ENCODE measurements at places on chromosomes 16 and 17.

- no peak for DNase-seq
Measured at GRCh38 chr16:1731603-1732002, 25.6 kb downstream of the MAPK8IP3 start.

DNA sequence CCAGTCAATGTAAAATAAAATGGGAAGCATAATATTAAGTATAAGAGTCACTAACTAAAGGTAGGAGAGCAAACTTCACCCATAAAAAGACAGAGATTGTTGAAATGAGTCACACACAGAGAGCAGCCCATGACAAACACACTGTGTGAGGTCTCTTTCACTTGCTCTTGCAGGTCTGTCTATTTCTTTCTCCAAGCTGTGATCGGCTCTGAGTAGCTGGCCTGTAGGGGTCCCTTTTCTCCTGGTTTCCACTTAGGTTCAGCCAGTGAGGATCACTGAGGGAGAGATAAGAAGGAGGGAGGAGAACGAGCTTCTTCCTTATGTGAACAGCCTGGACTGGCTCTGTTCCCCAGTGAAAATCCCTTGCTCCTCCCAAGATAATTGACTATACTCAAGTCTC, 133.7 kb upstream of the HS3ST3A1 start:
- DNase-seq, result no peak

GRCh38 chr17:75899353-75899752, 2.6 kb upstream of the TRIM65 start:
- no peak for DNase-seq

GRCh38 chr16:30992276-30992780, 7.3 kb downstream of the HSD3B7 start:
- no peak for DNase-seq

- no peak for DNase-seq
Measured at GRCh38 chr17:64148699-64149098, 18.8 kb upstream of the ERN1 start.

GRCh38 chr17:76379275-76379641, 5.2 kb upstream of the SPHK1 start:
- DNase-seq, result no peak

DNA sequence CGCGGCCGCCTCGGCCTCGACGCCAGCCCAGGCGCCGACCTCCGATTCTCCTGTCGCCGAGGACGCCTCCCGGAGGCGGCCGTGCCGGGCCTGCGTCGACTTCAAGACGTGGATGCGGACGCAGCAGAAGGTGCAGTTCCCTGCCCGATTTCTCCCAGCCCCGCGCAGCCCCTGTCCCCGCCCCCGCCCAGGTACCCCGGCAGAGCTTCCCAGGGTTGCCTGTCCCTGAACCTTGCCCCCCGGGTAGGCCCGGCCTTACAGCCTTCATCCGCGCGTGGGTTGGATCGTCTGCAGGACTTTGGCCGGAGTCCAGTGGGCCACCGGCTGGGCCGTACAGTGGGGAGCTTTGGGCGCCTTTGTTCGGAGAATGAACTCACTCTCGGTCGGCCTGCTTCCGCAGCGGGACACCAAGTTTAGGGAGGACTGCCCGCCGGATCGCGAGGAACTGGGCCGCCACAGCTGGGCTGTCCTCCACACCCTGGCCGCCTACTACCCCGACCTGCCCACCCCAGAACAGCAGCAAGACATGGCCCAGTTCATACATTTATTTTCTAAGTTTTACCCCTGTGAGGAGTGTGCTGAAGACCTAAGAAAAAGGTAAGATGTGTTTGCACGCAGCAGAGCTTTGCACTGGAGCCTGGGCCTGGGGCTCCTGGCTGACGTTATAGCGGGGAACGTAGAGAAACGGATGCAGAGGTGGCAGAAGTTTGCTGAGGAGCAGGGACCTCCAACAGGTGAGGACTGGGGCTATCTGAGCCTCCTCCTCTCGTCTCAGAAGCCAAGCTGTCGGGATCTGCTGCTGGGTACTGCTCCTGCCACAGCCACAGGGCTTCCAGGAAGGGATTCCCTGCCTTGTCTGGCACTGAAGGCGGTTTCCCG, 593 bp downstream of the GFER start:
- no peak for DNase-seq

DNA sequence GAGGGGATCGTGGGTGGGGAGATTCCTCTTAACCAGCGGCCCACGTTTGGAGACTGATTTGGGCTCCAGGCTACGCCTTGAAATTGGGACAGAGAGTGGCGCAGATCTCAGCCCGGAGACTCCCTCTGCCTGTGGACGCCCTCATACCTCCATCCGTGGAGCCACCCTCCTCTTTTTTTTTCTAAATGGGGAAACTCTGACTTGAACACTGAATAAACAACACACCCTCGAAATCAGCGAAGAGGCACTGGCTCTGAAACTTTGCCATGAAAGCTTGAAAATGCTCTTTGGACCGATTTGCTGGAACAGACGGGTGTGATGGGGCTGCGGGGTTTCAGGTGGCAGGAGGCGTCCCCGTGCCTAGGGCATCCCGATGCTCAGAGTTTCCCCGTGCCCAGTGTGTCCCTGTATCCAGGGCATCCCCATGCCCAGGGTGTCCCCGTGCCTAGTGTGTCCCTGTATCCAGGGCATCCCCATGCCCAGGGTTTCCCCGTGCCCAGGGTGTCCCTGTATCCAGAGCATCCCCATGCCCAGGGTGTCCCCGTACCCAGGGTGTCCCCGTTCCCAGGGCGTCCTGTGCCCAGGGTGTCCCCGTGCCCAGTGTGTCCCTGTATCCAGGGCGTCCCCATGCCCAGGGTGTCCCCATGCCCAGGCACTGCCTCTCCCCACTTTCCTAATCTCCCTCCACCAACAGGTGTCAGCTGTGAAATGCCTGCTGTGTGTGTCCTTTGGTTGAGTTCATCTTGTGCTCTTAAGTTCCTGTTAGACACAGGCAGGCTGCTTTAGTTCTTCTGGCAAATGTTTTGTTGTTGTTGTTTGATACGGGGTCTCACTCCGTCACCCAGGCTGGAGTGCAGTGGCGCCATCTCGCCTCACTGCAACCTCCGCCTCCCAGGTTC, 187.0 kb downstream of the SEC14L1 start:
- DNase-seq, result no peak

DNA sequence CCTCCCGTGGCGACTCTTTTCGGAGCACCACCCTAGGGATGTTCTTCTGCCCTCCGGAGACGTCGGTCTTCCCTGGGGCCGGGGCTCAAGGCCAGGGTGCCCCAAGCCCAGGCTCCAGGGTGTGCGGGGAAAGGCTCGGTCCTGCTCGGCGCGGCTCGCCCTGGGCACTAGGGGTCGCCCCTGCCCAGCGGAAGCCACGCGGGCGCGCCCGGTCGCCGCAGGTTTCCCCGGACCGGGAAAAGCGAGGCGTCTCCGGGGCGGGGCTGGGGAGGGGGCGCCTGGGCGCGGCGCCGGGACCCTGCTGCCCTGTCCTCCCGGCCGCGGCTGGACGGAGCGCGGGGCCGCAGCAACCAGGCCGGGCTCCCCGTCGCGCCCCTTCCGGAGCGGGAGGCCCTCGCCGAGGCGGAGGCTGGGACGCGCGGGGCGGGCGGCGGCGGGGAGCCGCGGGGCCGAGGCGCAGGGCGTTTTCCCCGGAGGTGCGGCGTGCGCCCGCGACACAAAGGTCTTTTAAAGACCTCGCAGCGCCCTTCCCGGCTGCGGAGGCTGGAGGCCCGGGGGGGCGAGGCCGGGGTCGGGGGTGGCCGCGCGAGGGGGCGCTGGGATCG, 76.4 kb downstream of the MRC2 start:
- peak; percentile 21 for DNase-seq

DNA sequence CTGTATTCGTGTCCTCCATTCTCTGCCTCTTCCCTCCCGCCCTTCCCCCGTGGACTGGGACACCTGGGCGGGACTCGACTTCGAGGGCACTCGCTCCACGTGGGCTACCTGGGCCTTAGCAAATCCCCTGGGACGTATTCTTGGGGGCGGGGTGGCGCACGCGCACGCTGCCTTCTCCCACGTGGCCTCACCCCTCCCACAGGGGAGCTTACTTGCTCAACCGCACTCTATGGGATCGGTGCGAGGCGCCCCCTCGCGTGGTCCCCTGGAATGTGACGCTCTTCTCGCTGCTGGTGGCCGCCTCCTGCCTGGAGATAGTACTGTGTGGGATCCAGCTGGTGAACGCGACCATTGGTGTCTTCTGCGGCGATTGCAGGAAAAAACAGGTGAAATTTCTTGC, 3.5 kb downstream of the VMO1 start:
- DNase-seq, result no peak

DNA sequence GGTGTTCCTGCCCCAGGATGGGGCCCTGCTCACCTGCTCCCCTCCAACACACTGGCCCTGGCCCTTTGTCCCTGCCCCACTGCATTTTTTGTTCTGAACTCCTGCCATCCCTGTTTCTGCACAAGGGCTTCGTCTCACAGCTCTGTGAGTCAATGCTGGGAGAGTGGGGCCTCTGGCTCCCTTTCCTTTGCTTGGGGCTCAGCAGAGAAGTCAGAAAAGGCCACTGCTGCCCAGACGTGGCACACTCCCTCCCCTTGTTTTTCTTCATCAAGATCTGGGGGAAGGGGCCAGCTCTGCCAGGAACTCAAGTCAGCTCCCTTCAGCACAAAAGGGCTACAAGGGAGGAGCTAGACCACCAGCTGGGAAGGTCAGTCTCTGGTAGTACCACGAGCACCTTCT, 8.9 kb downstream of the PROCA1 start:
- no peak for DNase-seq

- no peak for DNase-seq
Measured at GRCh38 chr17:61201211-61201610, 198.4 kb upstream of the TBX2 start.

GRCh38 chr17:31509095-31509804, 117.8 kb downstream of the RAB11FIP4 start:
- no peak for DNase-seq

DNA sequence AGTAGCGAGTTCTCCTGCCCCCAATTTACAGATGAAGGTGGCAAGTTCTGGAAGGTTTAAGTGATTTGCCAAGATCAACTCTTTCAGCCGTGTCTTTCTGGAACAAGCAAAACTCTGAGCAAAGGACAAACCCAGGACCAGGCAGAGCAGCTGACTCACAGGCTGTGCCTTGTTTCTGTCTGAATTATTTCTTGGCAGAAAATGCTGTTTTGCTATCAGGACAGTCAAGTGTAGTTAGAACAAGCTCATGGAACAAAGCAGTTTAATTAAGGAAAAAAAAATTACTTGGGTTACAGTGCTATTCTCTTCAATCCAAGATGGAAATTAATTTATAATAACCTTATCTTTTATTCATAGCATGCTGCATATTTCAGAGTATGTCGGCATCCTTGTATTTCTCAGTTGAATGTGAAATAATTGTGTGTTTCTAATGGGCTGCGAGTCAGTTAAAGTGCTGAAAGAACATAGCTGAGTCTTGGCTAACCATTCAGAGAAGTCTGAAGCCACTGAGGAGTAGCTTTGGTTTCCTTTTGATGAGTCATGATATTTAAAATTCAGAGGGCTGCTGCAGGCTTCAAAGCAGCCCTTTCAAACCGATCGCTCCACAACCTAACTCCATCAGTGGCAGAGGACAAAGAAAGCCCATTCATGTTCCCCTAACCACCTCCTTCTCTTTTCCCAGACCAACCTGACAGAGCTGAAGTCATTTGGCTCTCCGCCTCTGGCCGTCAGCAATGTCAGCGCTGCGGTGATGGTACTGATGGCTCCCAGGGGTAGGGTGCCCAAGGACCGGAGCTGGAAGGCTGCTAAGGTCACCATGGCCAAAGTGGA, 143.7 kb downstream of the ZNF18 start:
- no peak for DNase-seq

GRCh38 chr16:31213877-31214707, at the start of gene TRIM72:
TSS of gene TRIM72 (plus strand) at chr16:31214119. CDS start at chr16:31214739, 620 bp downstream.
- DNase-seq, result no peak

GRCh38 chr17:32689348-32689747, 187.6 kb downstream of the MYO1D start:
- DNase-seq, result no peak

- no peak for DNase-seq
Measured at GRCh38 chr16:19776147-19776546, 58.1 kb downstream of the IQCK start.

GRCh38 chr17:48540213-48540612, 4.7 kb downstream of the HOXB2 start:
- no peak for DNase-seq

- DNase-seq, result no peak
Measured at GRCh38 chr16:52770828-52771227, 223.9 kb upstream of the TOX3 start.

GRCh38 chr17:79572136-79572925, 38.5 kb downstream of the RBFOX3 start:
- no peak for DNase-seq

DNA sequence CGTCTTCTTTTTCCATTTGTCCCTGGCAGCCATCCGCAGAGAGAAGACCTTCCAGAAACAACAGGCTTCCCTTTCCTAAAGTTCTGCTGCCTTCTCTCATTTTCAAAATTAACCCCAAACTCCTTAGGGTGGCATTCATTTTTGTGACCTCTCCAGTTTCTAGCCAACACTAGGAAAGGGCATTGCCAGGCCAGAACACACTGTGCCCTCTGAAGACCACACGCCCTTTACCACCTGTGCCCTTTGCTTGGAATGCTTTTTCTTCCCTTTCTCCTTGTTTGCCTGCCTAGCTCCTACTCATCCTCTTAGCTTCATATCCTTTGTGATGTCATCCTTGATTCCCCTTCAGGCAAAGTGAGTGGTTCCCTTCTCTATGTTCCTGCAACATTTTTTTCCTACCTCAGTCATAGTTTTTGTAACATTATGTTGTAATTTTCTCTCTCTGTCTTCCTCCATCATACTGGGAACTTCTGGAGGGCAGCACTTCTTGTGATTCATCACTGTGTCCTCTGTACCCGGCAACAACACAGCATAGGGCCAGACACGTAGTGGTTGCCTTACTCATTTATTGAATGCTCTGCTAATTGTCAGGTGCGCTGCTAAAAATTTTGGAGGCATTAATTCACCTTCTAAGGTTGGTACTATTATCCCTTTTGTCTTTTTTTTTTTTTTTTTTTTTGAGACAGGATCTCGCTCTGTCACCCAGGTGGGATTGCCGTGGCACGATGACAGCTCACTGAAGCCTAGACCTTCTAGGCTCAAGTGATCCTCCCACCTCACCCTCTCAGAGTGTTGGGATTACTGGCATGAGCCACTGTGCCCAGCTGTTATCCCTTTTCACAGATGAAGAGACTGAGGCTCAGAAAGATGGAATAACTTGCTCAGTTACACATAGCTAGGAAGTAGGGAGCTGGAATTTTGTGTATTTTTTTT, 1.0 kb downstream of the KAT8 start:
- DNase-seq, result no peak

- no peak for DNase-seq
Measured at GRCh38 chr16:90078579-90078895, 1.4 kb upstream of the PRDM7 start.

- no peak for DNase-seq
Measured at GRCh38 chr16:67943619-67944504, at the start of gene LCAT. TSS of gene LCAT (minus strand) at chr16:67944120. CDS start at chr16:67944101, 19 bp downstream.

DNA sequence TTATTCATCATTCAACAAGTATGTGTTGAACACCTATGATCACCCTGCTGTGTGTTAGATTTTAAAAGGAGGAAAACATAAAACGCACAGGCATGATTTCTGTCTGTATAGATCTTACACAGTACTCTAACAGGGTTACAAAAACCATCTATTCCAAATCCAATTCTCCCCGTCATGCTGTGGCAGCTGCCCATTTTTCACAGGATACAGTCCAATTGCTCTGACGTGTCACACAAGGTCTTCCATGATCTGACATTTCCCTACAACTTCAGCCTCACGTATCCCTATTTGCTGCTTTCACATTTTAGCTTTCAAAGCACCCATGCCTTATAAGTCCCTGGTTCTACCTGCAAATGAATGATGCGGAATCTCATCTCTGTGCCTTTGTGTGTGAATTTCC, 67.0 kb upstream of the CNTNAP4 start:
- DNase-seq, result no peak

- no peak for DNase-seq
Measured at GRCh38 chr17:46178550-46179214, 14.5 kb downstream of the KANSL1 start.

GRCh38 chr16:68707340-68708152, 29.5 kb upstream of the CDH1 start:
- no peak for DNase-seq

Data from GDM1 (cell line).